Pancreas (tissue), 10 donors: ENCODE measurements at places on chromosomes 3 and 15. TPM values are rescaled to one million over a fixed set of nuclear protein-coding genes. Genes with fewer than 3 reads are reported as not detected.

DNA sequence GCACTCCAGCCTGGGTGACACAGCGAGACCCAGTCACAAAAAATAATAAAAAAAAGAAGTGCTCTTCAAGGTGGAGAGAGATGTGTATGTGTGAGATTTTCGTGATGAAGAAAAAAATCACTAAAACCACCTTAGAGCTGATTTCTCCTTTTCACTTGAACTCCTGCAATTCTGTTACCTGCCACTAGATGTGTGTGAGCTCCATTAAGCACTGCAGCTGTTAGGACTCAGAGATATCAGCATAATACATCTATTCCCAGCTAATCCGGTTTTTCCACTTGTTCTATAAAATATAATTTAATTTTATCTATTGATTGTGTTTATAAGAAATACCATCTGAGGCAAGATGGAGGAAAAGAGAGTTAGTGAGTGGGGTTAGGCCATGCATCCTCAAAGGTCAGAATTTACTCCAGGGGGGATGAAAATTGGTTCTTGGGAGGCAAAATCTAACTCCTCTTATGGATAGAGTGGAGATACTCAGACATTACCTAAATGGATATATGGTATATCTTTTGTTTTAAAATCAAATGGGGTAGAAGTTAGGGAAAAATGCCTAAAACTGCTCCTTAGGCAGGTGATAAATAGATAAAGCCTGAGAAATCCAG lies 152.7 kb downstream of the IL20RB start:
- H3K36me3 ChIP-seq = no peaks in the 10 kb centered on the region
- H3K27ac ChIP-seq = no peak overlapping the region
- DNase-seq = no peak
- no peaks in the 10 kb centered on the region for H3K27me3 ChIP-seq
- H3K4me1 ChIP-seq = no peaks in the 10 kb centered on the region

GRCh38 chr3:76812649-76813242 lies 227.2 kb upstream of the ROBO2 start:
- H3K36me3 ChIP-seq = no peaks in the 10 kb centered on the region
- no peak overlapping the region for H3K4me3 ChIP-seq
- DNase-seq = no peak
- H3K27me3 ChIP-seq = no peaks in the 10 kb centered on the region
- no peak overlapping the region for H3K27ac ChIP-seq

DNA sequence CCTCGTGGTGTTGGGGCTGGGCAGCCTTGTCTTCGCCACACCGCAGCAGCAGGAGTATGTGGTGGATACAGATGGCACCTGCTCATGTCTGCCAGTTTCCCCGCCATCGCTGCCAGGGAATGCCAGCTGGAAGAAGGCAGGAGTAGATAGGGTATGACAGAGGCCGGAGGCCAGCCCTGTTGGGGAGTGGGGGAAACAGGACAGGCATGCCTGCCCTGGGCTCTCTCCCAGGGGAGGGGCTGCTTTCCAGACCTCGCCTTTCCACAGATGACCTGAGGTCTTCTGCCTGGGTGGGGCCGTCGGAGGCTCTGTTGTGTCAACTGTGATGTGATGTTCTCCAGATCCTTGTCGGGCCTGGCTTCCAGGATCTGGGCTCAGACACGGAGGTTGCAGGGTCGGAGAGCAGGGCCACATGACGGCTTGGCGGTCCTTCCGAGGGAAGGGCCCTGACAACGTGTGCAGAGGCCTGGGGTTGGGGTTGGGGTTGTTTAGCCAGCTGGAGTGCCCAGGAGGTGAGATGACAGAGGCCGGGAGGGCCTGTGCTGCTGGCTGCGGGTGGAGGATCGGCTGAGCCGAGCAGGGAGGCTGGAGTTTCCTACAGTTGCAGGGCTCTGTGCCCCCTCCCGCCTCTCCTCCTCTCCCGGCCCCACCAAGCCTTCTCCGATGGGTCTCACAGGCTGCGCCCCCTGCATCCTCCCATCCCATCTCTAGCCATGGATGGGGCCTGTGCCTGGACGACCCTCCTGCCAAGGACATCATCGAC lies 102.0 kb downstream of the TBC1D2B start:
- no peaks in the 10 kb centered on the region for H3K4me1 ChIP-seq
- no peak for DNase-seq
- H3K36me3 ChIP-seq = no peaks in the 10 kb centered on the region
- no peak overlapping the region for H3K4me3 ChIP-seq
- no peak overlapping the region for H3K27ac ChIP-seq

Gene AADAC
- total RNA-seq = 83.7 TPM

Gene DAZL
- total RNA-seq = not detected

Gene PPIP5K1
- 13.3 TPM for total RNA-seq

Gene FMN1
- 4.9 TPM for total RNA-seq
